ENCODE measurements at places on chromosomes 3 and 15.

- no peak for DNase-seq
Measured at GRCh38 chr3:56758539-56758981, 43.2 kb downstream of the ARHGEF3 start.

- DNase-seq, result no peak
Measured at GRCh38 chr3:66270288-66270687, 49.5 kb downstream of the SLC25A26 start.

- DNase-seq, result no peak
Measured at GRCh38 chr3:46293991-46294833, 52.0 kb downstream of the CCR3 start.

- no peak for DNase-seq
Measured at GRCh38 chr15:25797511-25797935, 65.6 kb downstream of the ATP10A start.

GRCh38 chr3:186247821-186248814 is 113.9 kb downstream of the DGKG start:
- no peak for DNase-seq
